ENCODE measurements at places on chromosomes 3 and 15.

DNA sequence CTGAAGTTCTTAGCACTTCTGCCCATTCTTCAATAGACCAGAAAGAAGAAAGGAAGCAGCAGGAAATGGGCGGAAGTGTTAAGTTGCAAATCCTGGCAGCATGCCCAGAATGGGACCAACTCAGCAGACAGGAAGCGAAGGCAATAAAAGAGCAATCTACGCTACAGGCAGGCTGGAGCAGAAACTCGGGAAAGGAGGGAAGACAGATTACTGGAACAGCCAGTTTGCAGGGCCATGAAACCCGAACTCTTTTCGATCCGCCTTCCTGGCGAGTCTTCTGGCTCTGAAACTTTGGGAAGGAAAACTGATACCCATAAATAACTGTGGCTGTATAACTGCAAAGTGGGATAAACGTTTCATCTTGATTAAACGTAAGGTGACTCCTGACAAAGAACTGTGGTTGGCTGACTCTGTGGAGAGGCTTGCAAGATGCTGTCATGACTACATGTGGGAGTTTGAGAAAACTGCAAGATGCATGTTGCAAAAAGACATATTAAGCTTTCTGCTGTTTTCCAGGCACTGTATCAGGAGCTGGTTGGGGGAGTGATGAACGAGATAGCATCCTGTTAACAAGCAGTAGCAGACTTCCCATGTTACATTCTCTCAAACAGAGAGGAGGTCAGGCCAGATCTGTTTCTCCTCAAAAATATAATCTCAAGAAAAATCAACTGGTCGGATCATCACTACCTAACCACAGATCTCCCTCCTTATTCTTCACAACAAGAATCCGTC is 67.8 kb downstream of the FMN1 start:
- no peak for DNase-seq

DNA sequence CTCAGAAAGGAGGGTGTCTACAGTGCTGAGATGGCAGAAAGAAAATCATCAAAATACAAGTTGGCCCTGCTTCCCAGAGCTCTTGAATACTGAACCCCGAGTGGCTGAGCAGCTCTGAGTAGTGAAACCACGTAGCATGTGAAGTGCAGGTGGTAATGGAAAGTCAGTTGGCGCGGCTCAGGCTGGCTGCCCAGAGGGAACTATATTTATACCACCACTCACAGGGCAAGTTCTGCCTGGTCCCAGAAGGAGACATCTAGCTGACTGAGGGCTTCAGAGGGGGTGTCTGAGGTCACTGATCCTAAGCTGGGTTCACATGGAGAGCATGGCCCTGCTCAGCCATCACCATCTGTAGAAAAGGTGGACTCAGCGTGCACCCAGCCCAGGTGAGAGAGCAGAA is 129.6 kb upstream of the AGBL1 start:
- DNase-seq, result peak; percentile 93

GRCh38 chr3:127173516-127174166 is 19.3 kb upstream of the PRR23E start:
- DNase-seq, result no peak

DNA sequence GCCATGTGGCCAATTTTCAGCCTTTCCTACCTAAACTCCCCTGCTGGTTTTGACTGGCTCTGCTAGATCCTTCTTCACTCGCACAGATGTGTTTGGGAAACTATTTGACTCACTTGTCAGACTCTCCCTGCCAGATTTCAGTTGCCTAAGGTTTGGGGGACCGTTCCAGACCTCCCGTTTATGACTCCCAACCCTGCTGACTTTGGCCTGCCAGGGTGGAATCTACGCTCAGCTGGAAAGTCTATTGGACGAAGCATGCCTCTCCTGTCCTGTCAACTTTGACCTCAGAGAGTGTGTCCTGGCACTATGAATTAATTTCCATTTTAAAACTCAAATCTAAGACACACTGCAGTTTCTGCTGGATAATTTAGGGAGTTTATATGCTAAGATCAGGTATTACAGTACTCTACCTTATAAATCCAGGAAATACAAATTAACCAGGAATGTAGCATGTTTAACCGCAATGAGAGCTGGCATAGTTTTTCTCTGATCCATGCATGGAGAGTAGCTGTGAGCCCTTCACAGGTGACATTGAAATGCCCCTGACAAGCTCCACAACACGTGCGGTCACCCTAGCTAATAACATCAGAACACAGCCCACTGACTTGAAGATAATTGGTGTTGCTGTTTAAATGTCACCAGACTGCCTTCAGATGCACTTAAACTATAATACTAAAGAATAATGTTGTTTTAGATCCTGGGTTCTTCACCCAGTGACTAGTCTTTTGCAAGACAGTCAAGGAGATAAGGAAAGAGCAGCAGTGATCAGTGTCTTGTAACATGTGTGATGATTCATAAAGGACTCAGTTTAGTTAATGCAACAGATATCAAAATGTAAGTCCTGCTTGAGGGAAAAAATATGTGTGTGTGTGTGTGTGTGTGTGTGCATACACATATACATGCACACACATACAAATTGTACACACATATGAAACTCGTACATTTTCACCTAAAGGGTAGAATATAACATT is 223.0 kb upstream of the MCTP2 start:
- DNase-seq, result no peak

GRCh38 chr3:11930084-11930483 is 74.1 kb upstream of the SYN2 start:
- DNase-seq, result no peak

- no peak for DNase-seq
Observed at GRCh38 chr15:76386178-76386577, 49.6 kb downstream of the ISL2 start.

- DNase-seq, result no peak
Observed at GRCh38 chr3:25007974-25008658, 419.9 kb upstream of the RARB start.

GRCh38 chr3:107861422-107861821 is 229.4 kb downstream of the CD47 start:
- no peak for DNase-seq

DNA sequence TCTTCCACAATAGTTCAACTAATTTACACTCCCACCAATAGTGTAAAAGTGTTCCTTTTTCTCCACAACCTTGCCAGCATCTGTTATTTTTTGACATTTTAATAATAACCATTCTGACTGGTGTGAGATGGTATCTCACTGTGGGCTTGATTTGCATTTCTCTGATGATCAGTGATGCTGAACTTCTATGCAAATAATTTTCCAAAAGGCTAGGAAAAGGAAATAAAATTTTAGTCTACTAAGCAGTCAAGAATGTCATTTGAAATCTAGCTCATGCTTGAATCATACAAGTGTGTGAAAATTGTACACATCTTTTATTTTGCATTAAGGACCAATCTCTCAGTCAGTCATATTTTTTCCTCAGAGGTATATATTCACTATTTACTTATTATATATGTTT is 101.7 kb upstream of the UBP1 start:
- DNase-seq, result no peak

DNA sequence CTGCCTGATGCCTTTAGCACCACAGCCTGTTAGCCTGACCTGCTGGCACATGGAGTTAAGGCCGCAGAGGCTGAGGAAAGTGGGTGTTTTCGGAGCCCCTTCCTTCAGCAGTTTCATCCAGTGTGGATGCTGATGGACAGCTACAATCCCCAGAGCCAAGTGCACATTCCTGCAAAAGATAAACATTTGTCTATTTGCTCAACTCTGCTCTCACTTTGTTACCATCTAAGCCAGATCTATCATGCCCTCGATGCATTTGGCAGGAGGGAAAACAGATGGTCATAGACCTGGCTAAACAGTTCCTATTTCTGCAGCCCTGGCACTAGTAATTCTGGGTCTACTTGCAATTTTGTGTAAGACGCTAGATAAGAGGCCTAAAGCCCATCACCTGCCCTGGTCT is 312.9 kb upstream of the RASGRP1 start:
- no peak for DNase-seq

DNA sequence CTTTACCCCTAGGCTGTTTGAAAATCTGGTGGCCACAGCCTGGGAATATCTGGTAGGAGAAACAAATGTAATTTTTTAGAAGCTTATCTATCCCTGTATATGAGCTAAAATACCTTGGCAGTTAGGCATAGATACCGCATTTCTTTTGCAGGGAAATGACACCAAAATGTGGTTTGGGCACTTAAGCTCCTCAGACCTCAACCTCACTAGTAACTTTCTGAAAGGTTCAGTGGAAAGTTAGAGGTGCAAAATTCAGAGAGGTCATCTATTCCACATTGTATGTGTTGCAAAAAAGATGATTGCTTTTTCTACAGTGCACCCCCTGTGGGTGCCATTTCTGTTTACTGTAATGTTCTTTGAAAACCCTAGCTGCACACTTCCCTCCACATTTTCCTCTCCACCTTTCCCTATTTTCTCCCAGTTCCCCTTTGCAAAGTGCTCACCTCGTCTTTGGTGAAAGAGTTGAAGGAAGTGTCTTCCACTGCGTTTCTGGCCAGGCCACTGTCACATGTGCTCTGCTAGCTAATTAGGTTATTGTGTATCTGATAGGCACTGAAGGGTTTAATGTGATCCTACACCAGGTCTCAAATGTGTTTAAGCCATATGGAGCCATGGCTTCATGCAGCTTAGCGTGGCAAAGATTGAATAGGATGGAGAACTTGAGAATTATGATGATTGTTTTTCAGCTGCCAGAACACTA is 1.3 kb downstream of the SACM1L start:
- peak; percentile 56 for DNase-seq

GRCh38 chr3:107810171-107811071 is 280.4 kb downstream of the CD47 start:
- no peak for DNase-seq

- no peak for DNase-seq
Observed at GRCh38 chr15:61811952-61812351, 248.3 kb downstream of the VPS13C start.

DNA sequence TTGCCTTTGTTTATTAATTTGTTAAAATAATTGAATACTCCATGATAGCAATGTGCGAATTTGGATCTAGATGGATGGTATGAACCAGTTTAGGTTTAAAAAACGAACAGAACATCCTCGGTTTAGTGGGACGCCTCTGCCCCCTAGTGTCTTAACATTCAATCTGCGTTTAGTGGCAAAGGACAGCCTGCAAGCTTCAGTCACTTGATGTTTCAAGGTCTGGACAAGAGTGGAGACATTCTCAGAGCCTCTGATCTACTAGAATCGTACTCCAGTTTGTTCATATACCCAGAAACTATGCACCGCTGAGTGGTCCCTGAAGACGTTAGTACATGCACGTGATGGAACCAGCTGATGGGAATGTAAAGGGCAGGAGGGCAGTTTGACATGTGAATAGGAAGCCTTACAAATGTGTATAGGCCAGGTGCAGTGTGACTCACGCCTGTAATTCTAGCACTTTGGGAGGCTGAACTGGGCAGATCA is 17.8 kb upstream of the ATP13A4 start:
- peak; percentile 78 for DNase-seq

DNA sequence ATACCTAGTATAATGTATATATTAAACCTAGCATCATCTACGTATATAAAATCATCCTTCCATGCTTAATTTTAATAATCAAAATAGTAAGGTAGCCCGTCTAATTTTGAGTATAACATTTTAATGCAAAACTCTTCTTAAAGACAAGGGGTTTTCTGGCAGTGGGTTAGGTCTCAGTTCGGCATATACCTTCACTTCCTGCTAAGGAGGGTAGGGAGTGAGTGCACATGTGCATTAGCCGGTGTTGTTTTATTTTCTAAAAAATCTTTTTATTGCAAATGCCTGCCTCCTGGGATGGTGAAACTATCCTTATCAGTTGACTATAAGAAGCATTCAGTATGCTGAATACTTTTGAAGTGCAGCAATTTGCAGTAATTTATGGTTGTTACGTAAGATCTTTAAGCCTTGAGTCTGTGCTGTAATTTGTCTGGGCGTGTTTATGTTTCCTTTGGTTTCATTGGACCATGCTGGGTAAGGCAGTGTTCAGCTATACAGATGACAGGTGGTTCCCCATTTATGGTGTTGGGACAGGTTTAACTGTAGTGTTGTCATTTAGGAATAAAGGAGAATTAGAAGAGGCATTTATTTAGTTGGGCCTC is 11.7 kb downstream of the ARHGEF26 start:
- DNase-seq, result no peak
